ENCODE measurements at places on chromosomes 12 and 14.

DNA sequence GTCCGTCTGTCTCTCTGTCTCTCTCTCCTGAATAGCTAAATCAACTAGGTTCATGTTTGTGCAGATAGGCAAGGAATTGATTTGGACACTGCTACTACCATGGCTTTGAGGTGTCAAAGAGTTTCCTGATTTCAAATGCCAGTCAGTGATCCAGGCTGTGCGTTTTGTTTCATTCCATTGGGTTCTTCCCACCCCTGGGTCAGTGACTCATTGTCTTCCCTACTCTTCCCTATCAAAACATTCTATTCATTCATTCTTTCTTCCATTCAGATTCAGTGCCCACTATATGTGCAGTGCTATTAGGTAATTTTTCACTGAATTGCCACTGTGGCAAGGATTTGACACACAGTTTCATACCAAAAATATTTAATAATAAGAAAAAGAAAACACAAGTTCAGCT lies 50.4 kb downstream of the RPH3A start:
- no peak for DNase-seq
- no peaks in the 10 kb centered on the region for H3K36me3 ChIP-seq
- H3K27ac ChIP-seq = no peak overlapping the region
- peaks cover 9% of the 10 kb centered on the region for H3K27me3 ChIP-seq
- H3K4me3 ChIP-seq = no peak overlapping the region

DNA sequence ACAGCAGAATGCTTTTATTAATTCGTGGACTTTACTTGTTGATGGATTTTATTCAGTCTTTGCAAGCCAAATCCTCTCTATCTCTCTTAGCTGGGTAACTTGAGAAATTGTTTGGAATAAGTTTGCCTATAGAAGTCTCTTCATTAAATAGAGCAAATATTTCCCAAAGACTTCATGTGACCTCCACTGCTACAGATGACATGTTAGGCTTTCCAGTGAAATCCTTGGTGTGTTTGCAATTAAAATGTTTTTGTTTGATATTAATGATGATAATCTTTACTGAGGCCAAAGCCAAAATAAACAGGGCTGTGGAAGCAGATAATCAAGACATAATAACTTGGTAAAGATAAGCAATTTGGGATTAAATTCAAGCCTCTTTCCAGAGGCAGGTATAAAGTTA lies 4.4 kb downstream of the MYF6 start:
- no peaks in the 10 kb centered on the region for H3K36me3 ChIP-seq
- H3K27ac ChIP-seq = no peak overlapping the region
- H3K27me3 ChIP-seq = peaks cover 62% of the 10 kb centered on the region
- no peak overlapping the region for H3K4me3 ChIP-seq

DNA sequence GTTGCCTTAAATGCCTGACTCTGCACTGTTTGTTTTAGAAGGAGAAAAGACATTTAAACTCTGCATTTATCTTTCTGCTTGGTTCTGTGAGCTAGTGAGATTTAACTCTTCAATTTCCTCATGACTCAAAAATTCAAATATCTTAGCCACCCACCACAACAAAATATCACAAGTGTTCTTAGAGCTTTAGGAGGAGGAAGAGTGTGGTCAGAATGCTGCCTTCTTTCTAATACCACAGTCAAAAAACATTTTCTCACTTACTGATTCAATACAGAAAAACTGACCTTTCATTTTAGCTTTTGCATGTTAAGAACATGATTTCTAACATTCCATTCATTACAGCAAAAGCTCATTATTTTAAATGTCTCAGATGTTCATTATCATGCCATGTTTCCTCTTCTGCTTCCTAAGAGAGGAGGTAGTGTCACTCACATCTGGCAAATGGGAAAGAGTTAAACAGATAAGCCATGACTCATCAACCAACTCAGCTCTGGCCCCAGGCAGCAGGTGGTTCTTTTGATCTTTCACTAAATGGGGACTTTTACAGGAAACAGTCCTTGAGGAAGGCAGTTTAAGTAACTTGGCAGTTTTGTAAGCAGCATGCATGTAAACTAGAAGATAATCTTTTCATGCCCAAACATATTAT lies 56.4 kb upstream of the RNU6-8 start:
- H3K4me1 ChIP-seq = peaks cover 12% of the 10 kb centered on the region
- peak; percentile 18 for DNase-seq

GRCh38 chr14:20413744-20414082 lies 412 bp upstream of the TEP1 start:
- peaks cover 53% of the 10 kb centered on the region for H3K4me1 ChIP-seq
- peaks cover 3% of the 10 kb centered on the region for H3K36me3 ChIP-seq
- peak overlapping the region; percentile 95 for H3K4me3 ChIP-seq
- peak overlapping the region; percentile 97 for H3K27ac ChIP-seq

DNA sequence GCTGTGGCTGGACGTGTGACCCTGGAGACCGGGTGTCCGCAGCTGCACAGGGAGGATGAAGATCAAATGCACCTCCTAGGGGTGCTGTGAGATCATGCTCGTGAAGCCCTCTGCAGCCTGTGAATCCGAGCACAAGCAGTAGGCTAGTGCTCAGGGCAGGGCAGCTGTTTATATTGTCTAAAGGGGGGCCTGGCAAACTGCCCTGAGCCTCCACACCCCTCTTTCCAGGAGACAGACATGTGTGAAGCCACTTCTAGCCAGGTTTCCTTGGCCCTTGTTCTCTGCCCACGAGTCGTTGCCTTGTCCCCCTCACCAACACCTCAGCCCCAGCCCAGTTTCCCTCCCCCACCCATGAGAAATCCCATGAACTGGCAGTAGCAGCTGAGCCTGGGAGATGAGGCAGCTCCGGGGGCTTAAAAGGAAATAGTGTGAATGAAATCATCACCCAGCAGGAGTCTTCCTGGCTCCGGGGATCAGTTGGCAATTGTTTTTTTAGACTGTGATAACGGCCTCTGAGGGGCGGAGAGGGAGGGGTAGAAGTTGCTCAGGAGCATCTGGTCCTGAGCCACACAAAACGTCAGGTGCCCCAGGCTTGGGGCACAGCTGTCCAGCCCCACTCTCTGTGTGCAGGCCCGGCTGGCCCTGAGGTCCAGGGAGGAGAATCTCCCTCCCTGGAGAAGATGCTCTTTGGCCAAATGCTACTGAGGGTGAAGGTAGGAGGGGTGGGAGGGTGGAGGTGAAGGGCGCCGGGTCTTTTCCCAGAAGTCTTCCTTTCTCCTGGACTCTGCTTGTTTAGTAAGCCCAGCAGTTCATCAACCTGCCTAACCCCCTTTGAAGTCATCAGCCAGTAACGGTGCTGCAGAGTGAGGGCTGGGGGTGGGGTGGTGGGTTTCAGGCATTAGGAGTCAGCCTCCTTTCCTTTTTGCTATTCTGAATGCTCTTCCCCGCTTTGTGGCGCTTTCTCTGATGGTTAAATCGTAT lies 4.0 kb downstream of the FGF6 start:
- no peak overlapping the region for H3K27ac ChIP-seq
- H3K27me3 ChIP-seq = no peaks in the 10 kb centered on the region
- DNase-seq = no peak
- no peaks in the 10 kb centered on the region for H3K36me3 ChIP-seq

DNA sequence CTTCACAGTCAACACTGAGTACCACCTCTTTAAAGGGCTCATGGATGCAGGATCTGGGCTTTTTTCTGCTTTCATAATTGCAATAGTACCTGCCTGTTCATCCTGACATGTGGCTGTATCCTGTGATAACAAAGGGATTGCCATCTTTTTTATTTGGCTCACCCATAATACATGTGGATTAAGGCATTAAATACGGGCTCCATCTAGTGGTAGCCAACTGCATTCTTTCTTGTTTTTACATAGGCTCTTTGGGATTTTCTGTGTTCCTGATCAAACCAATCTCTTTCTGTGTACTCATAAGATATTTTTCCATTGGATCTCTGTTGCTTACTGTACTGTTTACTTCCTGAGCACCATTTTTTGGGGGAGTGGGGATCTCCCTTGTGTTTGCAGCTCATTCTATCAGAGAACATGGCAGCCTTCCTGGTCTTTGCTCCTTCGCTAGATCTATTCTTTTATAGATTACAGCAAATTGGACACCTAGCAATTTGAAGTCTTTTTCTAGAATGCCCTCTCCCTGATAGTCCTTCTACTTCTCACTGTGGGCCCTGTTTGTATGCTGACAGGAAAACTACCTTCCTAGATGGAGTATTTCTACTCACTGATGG lies 723.4 kb upstream of the MDGA2 start:
- no peak overlapping the region for H3K4me3 ChIP-seq
- no peaks in the 10 kb centered on the region for H3K27me3 ChIP-seq
- H3K4me1 ChIP-seq = no peaks in the 10 kb centered on the region
- no peaks in the 10 kb centered on the region for H3K36me3 ChIP-seq
- H3K27ac ChIP-seq = no peak overlapping the region
- no peak for DNase-seq

DNA sequence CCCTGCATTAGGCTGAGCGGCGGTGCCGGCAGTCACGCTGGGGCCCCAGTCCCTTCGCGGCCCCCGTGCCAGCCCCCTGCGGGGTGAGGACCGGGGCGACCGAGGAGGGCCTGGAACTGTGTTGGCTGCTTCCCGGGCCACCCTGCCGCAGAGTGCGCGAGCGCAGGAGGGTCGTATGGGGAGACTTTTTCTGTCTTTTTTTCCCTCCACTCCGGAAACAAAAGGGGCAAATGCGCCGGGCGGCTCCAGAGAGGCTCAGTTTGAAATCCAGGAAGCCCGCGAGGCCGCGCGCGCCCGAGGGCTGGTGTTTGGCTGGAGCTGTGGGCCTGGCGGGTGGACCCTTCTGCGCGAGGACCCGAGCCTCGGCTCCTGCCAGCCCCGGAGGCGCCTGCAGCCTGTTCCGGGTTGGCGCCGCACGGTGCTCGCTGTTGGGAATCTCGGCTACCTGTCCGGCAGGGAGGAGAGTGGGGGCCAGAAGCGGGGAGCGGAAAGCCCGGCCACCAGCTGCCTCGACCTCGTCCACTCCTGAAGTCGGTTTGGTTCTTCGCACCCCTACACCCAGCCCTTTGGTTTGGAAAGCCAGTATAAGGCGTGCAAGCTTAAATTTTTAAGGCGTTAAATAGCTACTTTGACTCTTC lies 638 bp downstream of the PLEKHG3 start:
- peak overlapping the region; percentile 72 for H3K4me3 ChIP-seq
- peak; percentile 27 for DNase-seq
- peaks cover 49% of the 10 kb centered on the region for H3K27me3 ChIP-seq
- H3K4me1 ChIP-seq = peaks cover 37% of the 10 kb centered on the region
- no peak overlapping the region for H3K27ac ChIP-seq

DNA sequence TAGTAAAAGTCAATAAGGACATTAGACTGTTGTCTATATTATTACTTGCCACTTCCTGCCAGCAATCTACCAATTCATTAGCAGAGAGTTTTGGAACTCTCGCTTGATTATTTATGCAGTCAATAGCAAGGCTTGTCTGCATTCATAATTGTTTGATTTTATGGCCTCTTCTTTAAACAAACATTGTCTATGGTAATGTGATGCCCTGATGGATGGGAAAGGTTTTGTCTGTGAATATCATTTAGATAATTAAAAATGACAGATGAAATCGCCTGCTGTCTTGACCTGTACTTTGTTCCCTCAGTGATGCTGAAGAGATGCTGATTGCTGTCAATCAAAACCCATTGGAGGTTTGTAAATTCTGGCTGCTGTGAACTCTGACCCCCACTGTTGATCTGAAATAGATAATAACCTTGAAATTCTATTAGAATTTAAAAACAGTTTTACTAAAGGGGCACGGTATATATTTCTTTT lies 455.3 kb downstream of the NPAS3 start:
- no peak for DNase-seq
- no peak overlapping the region for H3K27ac ChIP-seq
- no peaks in the 10 kb centered on the region for H3K27me3 ChIP-seq
- H3K4me3 ChIP-seq = no peak overlapping the region
- no peaks in the 10 kb centered on the region for H3K4me1 ChIP-seq
- H3K36me3 ChIP-seq = no peaks in the 10 kb centered on the region

- H3K27me3 ChIP-seq = no peaks in the 10 kb centered on the region
- H3K4me3 ChIP-seq = no peak overlapping the region
- no peak for DNase-seq
- H3K27ac ChIP-seq = no peak overlapping the region
These were observed 462.0 kb upstream of the SYT1 start for GRCh38 chr12:78402366-78403134.

GRCh38 chr12:70078161-70078560 lies 165.1 kb upstream of the CNOT2 start:
- H3K4me1 ChIP-seq = no peaks in the 10 kb centered on the region
- DNase-seq = no peak
- no peaks in the 10 kb centered on the region for H3K27me3 ChIP-seq
- no peak overlapping the region for H3K4me3 ChIP-seq
- H3K27ac ChIP-seq = no peak overlapping the region

- H3K27ac ChIP-seq = no peak overlapping the region
- H3K4me1 ChIP-seq = no peaks in the 10 kb centered on the region
- DNase-seq = no peak
- no peak overlapping the region for H3K4me3 ChIP-seq
These were observed 243.5 kb upstream of the NOVA1 start for GRCh38 chr14:26841326-26841725.

DNA sequence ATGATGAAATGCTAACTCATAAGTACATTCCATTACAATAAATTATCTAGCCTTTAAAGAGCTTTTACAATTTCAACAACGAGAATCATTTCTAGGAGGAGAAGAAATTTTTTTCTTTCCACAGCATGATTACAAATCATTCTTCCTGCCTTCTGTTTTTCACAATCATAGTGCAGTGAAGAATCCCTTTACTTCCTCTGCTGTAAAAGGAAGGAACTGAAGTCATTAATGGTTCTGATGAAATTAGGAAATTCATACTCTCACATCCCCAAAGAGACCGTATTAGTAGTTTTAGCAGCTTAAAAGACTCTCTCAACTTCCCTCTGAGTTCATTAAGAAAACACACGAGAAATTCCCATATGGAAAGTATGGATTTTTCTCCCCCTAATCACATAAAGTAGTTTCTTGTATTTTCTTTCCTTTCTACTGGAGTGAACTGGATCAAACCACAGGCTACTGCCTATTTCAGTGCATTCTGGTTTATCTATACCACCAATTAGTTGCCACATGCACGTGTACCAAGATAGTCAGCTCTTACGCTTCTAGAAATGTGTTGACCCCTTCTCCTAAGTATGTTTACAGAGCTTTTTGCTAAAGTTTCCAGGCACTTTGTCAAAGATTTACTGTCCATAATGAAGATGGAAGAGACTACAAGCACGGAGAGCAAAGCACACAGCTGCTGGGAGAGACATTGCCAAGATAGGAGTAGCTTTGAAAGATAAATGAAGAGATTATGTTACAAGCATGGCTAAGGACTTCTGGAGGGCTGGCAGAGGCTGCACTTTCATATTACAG lies 58.9 kb upstream of the KITLG start:
- H3K4me3 ChIP-seq = no peak overlapping the region
- no peaks in the 10 kb centered on the region for H3K27me3 ChIP-seq
- no peaks in the 10 kb centered on the region for H3K4me1 ChIP-seq
- no peaks in the 10 kb centered on the region for H3K36me3 ChIP-seq
- no peak for DNase-seq

- H3K4me1 ChIP-seq = no peaks in the 10 kb centered on the region
- H3K4me3 ChIP-seq = no peak overlapping the region
- H3K27ac ChIP-seq = no peak overlapping the region
These were observed 1193.3 kb downstream of the FLRT2 start for GRCh38 chr14:86723254-86723624.
